ENCODE measurements at places on chromosomes 12 and 14.

- DNase-seq = peak; percentile 25
Observed at GRCh38 chr12:56221232-56221756, 428 bp downstream of the RNF41 start.

- DNase-seq = peak; percentile 44
Observed at GRCh38 chr14:52961060-52961639, 10.3 kb upstream of the FERMT2 start.

DNA sequence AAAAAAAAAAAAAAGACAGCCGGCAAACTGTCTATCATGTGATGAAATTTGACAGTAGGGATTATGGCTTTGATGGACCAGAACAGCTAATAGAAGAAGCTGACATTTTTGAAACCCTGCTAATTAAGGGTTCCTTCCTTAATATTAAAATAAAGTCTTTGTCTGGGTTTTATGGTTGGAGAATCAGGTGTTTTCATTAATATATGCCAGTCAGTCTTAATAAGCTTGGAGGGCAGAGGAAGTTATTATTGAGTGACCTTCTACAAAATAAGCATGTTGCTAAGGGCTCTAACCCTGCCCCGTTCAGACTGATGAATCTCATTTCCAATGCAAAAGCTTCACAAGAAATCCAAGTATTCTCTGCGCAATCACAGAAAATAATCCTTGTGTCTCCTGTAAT lies 289.8 kb downstream of the EGLN3 start:
- no peak for DNase-seq

- DNase-seq = no peak
Observed at GRCh38 chr12:7361265-7361664, 57.4 kb downstream of the ACSM4 start.

- DNase-seq = no peak
Observed at GRCh38 chr14:99272632-99272898, 568 bp upstream of the BCL11B start.

DNA sequence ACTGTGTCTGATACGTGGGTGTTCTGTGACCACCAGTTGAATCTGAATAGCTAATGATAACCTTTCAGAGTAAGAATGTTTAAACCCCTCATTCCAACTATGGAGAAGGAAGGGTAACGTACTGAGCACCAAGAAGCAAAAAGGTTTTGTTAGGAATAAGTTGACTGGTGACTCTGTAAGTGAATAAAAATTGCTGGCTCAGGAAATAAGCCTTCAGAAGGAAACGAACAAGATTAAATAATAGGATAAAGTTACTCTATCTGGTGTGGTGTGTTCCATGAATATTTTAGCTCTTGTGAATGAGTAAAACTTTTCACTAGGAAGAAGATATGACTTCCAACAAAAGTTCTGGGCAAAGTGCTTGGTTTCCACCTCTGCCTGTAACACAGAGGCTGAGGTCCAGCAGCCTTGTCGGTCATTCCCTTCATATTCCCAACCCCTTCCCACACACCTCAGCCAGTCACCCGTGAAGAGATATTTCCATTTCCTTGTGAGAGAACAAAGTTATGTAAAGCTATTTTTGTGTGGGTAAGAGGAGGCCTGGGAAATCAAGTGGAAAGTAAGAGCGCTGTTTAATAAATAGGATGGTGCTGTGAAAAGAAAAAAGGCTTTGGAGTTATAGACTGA lies 47.1 kb downstream of the ARF6 start:
- DNase-seq = no peak

DNA sequence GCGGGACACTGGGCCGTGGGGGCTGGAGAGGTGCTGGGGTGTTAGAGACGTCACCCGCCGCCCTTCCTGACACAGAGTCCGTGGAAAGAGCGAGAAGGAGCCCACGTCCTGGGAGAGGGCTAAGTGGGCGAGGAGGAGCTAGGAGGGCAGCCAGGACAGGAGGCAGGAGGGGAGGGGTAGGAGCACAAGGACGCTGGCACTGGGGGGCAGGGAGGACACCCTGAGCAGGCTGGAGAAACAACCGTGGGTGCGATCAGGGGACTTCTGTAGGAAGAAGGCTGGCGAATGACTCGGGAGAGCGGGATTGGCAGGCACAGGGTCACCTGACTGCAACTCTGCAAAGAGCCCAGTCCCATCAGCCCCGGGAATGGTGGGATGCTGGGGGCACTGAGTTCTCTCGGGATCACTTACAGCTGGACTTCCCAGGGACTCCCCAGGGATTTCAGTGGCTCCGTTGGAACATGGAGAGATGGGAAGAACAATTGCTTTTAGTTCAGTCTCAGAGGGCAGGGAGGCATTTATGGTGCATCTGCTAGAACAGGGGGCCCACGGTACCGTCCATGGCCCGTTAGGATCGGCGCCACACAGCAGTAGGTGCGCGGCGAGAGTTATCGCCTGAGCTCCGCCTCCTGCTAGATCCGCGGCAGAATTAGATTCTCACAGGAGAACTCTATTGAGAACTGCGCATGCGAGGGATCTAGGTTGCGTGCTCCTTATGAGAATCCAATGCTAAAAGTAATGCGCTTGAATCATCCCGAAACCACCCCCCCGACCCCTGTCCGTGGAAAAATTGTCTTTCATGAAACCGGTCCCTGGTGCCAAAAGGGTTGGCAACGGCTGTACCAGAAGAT lies 24.3 kb downstream of the UBR7 start:
- peak; percentile 51 for DNase-seq

DNA sequence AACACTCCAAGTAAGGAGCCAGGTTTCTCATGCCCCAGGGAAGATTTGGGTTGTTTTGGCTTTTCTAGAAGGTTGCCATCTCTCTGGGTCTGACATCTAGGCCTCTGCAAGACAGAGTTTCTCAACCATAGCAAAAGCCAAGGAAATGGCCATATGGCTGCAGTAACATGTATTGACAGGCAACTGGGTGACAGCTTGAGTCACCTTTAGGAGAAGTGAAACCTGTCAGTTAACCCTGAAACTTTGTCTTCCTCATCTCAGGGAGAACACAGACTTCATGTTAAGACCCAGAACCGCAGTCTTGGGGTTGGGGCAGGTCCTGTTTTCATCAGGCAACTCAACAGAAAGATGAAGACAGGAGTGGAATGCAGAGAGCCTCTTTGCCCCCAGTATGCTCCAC lies 46.0 kb upstream of the PLBD1 start:
- no peak for DNase-seq

GRCh38 chr12:131049549-131050339 lies 96.0 kb downstream of the ADGRD1 start:
- no peak for DNase-seq

DNA sequence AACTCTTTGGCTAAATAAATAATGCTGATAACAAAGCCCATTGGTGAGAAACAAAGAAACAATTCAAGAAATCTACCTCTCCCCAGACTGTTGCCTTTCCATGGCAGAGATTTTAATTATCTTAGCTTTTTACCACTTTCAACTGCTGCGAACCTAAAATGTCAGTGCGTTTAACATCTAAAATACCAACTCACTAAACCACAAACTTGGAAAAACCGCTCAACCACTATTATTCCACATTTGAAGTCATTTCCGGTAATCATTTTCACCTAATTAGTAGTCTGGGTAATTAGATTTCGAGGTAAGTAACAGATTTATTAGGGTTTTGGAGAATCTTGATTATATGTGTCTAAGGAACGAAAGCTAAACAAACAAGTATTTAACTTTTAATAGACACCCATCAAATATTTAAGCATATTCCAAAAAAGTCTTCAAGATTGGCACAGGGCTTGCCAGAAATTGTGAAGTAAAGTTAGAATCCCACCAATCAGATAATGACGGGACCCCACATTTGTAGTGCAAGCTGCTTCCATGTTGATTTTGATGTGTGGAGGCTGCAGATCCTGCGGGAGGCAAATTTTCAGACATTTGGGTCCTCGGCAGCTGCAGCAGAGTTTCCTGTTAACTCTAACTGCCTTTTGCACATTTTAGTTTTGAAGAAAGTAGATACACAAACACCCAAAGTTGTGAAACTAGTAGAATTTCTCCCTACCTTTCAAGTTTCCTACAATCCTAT lies 4.1 kb downstream of the OTX2 start:
- DNase-seq = no peak

- DNase-seq = no peak
Observed at GRCh38 chr14:99093532-99094517, 178.2 kb downstream of the BCL11B start.

DNA sequence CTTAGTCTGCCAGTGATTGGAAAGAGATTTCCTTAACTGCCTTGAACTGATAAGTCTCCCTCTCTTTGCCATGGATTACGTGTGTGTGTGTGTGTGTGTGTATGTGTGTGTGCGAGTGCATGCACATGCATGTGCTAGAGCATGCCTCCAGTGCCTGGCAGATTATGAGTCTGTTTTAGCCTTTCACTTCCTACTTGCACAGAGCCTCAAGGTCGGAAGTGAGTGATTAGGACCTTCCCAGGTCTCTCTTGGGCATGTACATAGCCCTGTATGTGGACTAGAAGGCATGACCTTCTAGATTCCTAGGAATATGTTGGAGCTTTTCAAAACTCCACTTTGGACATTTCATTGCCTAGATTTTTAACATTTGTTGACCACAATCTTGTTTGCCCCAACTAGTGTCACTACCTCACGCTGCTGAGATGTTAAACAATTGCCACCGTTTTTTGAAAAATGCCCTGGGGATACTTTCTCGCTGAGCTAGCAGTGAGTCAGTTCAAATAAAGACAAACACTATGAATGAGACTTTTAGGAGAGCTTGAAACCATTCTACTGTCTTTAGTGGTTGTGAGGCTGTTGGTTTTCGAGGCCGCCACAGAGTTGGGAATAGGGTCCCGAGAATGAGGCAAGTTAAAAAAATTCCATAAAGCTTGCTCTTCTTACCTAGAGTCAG lies 28.2 kb downstream of the KIAA0586 start:
- DNase-seq = no peak

DNA sequence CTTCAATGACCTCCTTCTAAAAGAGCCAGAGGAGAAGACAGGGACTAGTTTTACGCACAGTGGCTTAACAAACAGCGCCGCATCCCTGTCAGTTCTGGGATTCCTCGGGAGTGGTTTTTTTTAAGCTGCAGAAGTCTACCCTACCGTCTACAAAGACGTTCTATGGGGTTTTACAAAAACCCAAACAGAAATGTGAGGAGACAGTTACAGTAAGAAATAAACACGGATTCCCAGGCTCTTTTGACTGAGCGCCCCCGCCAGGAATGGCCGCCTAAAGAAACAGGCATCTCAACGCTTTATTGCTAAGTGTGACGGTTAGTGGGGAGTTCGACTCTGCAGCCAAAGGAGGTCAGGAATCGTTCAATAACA lies 484 bp downstream of the ALKBH1 start:
- no peak for DNase-seq

GRCh38 chr12:23744696-23745095 lies 204.8 kb downstream of the SOX5 start:
- DNase-seq = no peak

GRCh38 chr12:68673788-68674187 lies 13.0 kb upstream of the NUP107 start:
- no peak for DNase-seq

- DNase-seq = no peak
Observed at GRCh38 chr14:55458800-55459515, 18.5 kb upstream of the TBPL2 start.

- DNase-seq = no peak
Observed at GRCh38 chr12:82524641-82525040, 162.1 kb upstream of the TMTC2 start.

DNA sequence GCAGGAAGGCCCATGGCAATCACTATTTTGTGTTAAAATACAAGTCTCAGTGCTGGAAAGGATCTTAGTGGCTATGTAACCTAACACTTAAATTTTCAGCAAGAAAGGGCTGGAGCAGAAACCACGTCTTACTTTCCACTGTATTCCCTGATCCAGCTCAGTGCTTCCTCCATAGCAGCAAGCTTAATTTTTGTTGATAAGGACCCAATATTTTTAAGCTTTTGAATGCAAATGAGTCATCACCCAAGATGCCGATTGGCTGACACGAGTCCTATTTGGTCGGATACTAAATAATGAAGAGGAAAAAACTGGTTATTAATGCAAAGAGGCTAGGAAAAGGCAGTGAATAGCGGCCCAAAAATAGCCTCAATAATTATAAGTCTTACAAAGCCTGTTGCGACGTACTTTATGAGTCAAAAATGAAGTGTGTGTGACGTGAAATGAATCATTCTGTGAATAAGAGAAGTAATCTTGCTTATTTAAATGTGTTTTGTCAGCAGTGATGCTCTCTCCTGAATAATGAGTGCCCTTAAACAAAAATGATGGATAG lies 46.9 kb upstream of the IGF1 start:
- DNase-seq = no peak

DNA sequence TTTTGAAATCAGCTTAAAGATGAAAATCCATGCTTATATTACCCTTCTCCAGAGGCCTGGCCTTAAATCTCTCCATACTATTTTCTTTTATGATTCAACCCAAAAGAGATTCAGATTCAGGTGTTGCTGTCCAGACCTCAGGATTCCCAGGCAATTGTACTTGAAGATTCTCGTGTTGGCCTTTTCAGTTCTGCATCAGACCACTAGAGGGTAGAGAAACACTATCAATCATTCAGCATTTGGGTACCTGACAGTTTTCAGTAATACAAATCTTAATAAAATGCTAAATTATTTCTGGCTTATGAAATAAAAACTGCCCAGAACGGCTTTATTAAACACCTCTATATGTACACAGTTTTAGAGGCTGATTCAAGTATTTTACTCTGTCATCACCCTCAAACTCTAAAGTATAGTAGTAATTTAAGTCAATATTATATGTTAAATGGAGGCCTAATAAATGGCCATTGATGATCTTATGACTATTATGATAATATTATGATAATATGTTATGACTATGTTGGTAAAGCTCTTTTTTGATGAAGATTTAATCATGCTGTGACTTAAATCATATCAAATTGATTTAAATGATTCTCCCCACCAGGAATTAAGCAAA lies 301.1 kb downstream of the DUSP6 start:
- peak; percentile 26 for DNase-seq

GRCh38 chr12:96327889-96328288 lies 72.3 kb downstream of the CDK17 start:
- DNase-seq = no peak

DNA sequence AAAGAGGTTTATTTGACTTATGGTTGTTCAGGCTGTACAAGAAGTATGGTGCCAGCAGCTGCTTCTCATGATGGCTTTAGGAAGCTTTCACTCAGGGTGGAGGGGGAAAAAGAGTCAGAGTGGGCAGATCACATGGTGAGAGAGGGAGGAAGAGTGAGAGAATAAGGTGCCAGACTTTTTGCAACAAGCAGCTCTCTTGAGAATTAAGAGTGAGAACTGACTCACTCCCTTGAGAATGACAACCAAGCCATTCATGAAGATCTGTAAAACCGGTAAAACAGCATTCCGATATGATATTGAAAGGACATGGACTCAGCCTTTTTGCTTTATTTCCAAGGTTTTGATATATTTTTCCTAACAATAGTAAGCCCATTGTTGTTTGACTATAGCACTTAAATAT lies 501.2 kb downstream of the GALC start:
- no peak for DNase-seq

DNA sequence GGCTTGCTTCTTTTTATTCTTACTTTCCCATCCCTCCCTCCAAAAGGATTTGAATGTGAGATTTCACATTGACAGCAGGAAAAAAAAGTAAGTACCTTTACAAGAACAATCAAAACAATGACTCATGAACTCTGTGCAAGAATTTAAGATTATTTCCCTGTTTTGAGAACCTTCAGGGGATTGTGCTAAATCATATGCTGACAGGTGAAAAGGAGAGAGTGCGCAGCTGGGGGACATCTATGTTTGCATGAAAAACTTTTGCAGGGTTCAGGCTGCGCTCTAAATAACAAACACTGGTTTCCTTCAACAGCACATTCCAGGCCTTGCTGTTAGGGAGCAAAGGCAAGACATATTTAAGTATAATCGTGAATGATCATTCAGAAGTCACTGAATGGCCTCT lies 27.3 kb downstream of the RERG start:
- no peak for DNase-seq

- DNase-seq = no peak
Observed at GRCh38 chr12:9367828-9368227, 159.6 kb upstream of the PZP start.

Data from NCI-H446 treated with DMSO at 0.1 percent for 48 hours (cell line).